ENCODE measurements at places on chromosomes 2 and 18. TPM values are rescaled to one million over a fixed set of nuclear protein-coding genes. Genes with fewer than 3 reads are reported as not detected.

DNA sequence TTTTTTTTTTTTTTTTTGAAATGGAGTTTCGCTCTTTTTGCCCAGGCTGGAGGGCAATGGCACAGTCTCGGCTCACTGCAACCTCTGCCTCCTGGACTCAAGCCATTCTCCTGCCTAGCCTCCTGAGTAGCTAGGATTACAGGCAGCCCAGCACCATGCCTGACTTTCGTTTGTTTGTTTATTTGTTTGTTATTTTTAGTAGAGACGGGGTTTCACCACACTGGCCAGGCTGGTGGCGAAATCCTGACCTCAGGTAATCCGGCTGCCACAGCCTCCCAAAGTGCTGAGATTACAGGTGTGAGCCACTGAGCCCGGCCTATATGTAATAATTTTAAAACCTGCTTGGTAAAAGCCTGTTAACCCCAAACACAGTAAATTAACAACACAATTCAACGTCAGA lies 435.7 kb downstream of the LRRTM4 start:
- no peak for DNase-seq

DNA sequence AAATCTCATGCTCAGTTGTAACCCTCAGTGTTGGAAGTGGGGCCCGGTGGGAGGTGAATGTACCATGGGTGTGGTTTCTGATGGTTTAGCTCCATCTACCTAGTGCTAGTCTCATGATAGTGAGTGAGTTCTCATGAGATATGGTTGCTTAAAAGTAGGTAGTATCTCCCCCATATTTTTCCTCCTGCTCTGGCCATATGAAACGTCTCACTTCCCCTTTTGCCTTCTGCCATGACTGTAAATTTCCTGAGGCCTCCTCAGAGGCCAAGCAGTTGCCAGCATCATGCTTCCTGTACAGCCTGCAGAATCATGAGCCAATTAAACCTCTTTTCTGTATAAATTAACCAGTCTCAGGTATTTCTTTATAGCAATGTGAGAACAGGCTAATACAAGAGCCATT lies 62.8 kb upstream of the RNF152 start:
- no peak for DNase-seq

DNA sequence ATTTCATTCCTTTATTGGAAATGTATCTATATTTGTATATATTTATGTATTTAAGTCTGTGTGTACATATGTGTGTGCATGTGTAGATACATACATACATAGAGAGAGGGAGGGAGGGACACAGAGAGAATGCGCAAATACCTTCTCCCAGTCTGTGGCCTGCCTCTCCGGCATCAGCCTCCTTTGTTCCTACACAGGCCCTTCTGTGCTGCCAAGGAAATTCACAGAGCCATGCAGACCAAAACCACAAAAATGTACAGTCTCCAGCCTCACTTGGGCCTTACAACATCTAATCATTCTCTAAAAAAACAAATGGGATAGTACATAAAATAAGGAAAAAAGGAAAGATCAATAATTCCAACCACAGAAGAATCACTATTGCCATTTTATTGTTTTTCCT lies 8.8 kb upstream of the CRACDL start:
- DNase-seq, result no peak

GRCh38 chr2:217622205-217623060 lies 380.4 kb downstream of the TNS1 start:
- DNase-seq, result no peak

DNA sequence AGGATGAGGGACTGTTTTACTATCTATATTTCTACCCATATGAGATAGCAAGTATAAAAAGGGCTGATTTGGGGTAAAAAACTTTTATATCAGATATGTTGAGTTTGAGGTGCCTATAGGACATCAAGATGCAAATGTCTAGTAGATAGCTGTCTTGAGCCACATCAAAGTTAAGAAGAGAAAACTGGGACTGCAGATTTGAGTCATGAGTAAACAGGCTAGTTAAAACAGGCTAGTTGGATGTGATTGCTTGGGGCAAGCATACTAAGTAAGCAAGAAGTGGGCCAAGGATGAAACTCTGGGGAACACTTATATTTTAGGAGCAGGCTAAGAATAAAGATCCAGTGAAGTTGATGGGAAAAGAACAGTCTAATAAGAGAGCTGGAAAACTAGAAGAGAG lies 2.8 kb upstream of the SCRN3 start:
- no peak for DNase-seq

Gene LRRTM4
- not detected for total RNA-seq

Measured in PC-3 (cell line).